ENCODE measurements at places on chromosomes 2 and 18.

DNA sequence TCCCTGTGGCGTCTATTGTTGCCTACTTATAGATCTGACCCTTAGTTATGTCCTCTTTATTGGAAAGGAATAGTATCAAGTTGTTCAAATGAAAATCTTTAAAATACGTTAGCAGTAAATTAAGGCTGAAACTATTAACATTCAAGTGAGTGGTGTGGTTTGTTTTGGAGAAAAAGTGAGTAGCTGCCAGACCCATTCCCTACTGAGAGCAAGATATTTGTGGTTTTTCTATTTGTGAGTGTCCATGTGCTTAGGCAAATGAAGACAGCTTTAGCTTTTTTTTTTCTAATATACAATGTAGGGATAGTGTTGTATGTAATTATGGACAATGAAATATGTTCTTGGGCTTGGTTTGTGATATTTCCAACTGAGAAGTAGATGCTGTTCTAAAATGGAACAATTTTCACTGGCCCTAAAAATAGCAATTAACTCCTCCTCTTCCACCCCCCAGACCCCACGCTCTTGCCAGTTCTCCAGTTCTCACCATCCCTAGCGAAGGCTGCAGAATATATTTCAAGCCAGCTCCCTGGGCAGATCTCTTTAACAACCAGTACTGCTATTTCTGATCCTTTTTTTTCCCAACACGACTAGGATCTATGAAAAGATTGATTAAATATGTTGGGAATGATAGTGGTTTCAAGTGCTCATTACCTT, 83.1 kb downstream of the CCDC85A start:
- DNase-seq, result no peak

DNA sequence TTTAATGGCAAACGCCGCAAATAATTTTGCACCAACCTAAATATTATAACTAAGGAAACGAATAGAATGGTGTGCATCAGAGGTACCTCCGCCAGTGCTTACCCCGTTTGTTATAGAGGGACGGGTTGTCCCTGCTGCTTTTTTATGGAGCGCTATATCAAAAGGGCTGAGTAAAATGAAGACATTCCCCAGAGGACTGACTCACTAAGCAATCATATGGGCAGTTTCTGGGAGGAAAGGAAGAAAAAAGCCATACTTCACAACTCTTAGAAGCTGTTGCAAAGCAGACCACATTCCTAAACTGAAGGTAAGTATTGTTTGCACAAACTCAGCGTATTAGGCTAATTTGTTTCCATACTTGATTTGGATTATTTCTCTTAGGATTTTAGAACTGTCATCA, 12.9 kb downstream of the ID2 start:
- no peak for DNase-seq

- peak; percentile 27 for DNase-seq
Observed at GRCh38 chr2:98505311-98505808, 60.7 kb downstream of the INPP4A start.

GRCh38 chr2:216388046-216388884, 16.0 kb upstream of the MARCHF4 start:
- DNase-seq, result peak; percentile 17

DNA sequence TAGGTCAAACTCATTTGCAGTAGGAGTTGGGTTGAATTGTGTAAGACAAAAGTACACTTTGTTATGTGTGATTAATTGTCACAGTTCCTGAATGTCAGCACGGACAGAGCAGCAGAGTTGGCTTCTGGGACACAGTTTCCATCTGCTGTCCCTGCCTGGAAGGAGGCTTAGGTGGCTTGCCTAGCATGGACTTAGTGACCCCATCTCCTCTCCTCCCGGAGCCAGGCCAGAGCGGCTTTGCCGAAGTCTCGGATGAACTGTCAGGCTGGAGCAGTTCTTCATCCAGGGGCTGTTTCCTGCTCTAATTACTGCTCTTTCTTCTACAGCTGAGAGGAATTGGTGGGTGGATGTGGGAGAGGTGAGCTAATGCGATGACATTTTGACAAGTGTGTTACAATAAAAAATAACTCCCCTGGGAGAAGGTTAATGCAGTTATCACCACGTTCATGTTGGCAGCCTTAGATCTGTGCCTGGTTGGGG, 102.0 kb downstream of the SH3RF3 start:
- no peak for DNase-seq
